ENCODE measurements at places on chromosomes 7 and 10.

DNA sequence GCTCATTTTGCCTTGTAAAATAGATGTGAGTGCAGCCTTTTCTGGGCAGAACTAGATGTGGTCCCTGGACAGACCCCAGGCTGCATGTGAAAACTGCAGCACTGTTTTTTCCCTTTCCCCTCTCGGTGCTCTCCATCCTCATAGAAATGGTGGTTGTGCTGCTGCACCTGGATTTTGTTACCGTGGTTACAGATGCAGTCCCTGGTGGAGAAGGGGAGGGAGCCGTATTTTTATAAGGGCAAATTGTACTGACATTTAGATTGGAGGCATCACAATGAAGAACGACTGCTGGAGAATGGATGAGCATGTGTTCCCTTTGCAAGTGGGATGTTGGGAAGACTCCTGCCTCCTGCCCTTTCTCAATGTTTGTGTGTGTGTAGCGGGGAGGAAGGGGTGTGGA, 469.9 kb downstream of the CCSER2 start:
- no peak for DNase-seq

GRCh38 chr7:151157645-151158329, 9.7 kb downstream of the GBX1 start:
- DNase-seq, result no peak

DNA sequence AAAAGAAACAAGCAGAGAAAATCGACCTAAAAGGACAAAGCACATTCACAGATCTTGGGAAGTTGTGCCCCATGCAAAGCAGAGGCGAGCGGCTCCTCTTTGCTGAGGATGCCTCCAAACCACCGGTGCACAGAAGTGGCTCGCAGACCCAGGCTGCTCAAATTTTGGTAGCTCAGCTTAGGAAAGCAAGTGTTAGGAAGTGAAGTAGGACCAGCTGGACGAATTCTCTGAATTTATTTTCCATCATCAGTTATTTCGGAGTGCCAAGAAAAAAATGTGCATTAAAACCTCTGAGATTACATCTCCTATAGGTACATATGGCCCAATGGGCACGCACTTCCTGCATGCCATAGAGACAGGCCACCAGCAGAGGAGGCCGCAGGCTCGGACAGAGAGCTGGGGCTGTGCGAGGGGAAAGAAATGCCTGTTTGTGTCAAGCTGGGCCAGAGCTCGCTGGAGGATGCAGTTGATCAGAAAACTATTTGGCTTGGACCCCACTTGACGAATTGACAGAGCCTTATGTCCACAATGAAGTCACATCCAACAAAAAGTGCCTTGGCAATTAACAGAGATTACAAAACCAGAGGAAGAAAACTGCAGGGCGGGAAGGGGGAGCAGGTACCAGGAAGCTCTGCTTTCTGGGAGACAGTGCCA, 122.3 kb upstream of the LYZL2 start:
- peak; percentile 77 for DNase-seq

DNA sequence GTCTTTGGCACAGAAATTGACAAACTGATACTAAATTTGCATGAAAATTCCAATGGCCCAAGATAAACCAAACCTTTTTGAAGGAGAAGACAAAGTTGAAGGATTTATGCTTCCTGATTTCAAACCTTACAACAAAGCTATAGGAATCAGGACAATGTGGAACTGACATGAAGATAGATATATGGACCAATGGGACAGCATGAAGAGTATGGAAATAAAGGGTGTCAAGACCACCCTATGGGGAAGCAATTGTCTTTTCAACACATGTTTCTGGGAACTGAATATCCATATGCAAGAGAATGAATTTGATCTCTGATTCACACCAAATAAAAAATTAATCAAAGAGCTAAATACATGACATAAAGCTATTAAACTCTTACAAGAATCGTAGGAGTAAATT, 77.2 kb upstream of the ADARB2 start:
- DNase-seq, result no peak

DNA sequence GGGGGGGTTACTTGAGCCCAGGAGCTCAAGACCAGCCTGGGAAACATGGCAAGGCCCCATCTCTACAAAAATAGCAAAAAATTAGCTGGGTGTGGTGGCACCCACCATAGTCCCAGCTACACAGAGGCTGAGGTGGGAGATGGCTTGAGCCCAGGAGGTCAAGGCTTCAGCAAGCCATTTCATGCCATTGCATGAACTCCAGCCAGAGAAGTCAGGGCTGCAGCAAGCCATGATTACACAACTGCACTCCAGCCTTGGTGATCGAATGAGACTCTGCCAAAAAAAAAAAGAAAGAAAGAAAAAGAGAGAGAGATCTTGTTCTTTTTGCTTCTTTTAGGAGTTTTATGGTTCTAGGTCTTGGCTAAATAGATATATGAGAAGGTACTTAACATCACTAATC, 200.2 kb upstream of the PHYHIPL start:
- no peak for DNase-seq

DNA sequence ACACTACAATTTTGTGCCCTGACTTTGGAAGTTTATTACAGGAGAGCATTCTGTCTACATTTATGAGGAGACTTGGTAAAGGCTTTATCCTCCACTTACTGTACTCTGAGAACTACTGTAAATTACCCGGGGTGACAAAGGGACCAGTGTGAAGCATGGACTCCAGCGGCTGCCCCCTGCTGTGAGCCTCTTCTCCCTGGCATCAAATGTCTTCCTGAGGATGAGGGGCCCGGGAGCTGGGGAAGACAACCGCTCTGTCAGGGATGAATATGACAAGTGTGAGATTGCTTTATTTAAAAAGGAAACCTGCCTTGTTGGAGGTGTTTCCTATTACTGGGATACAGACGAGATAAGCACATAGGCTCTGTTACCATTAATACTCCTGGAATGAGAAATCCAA, 714.8 kb downstream of the CCSER2 start:
- DNase-seq, result no peak

DNA sequence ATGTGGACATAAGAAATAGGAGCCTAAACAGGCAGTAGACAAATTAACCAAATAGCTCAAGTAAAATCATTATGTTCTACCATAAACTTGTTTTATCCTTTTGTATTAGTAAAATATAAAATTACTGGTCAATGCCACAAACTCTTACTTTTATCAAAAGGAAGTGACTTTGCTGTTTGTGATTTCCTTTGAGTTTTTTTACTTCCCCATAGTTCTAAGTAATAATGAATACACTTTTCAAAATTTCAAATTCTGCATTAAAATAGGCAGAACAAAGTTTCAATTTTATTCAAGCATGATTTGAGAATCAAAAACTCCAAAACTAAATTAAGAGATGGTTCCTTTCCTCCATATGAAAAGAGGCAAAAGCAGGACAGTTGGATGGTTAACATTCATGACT, 139.7 kb upstream of the ABCB5 start:
- DNase-seq, result no peak

GRCh38 chr7:39504963-39505362, 61.2 kb upstream of the YAE1 start:
- peak; percentile 77 for DNase-seq

- no peak for DNase-seq
Observed at GRCh38 chr10:61232780-61233179, 220.4 kb downstream of the TMEM26 start.

DNA sequence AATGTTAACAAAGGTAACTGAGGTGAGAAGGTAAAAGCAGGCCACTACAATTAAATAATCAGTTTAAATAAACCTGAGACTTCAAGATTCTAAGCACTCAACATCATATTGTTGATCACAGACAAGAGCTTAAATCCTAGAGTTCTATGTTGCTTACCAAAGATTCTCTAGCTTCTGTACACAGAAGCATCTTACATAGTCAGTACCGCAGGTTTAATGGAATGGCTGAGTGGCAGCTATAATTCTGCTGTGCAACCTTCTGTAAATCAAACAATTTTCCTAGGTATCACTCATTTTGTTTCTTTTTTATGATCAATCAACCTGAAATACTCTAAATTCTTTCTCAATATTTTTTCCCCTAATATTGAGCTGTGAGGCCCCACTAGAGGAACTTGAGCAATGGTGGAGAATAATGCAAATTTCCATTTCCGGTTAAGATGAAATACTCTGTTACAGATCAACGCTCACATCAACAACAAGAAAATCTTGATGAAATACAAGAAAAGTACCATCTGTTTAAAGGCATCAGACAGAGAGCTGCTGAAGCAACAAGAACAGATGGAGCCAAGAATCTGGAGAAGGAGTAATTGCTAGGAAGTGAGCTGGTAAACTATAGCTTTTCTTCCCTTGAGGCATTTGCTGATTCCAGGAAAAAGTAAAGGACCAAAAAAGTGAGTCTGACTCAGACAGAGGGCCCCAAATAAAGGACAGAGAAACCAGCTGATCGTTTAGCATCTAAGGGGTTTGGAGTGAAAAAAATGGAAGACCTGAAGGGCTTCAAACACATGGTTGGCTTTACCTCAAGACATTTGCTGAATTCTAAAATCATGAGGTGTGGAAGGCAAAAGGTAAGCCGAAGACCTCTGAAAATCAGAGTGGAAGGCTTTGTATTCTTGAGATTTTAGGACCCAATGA, 22.6 kb downstream of the PNPLA8 start:
- DNase-seq, result peak; percentile 60

GRCh38 chr10:62454687-62455397, 80.7 kb downstream of the ZNF365 start:
- DNase-seq, result peak; percentile 91
